Jurkat, Clone E6-1 (cell line): ENCODE measurements at places on chromosomes 12 and 14.

- no peak for DNase-seq
Observed at GRCh38 chr12:128449146-128449894, 182.3 kb downstream of the TMEM132C start.

- no peak for DNase-seq
Observed at GRCh38 chr12:56104815-56105608, 653 bp downstream of the PA2G4 start.

DNA sequence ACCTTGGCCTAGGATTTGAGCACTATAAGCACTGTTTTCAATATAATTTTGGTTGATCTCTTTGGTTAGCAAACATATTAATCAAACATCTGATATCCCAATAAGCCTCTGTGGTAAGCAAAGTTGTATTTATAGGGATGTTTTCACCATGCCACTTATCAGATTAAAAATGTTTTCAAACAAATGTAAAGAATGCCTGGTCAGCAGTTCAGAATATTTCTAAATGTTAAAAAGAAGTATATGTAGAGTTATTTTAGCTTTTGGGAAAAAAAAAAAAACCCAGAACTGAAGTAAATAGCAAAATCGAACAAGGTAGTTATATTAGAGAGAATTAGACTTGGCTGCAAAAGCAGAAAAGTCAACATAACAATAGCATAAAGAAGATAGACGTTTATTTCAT lies 3.9 kb downstream of the NAV3 start:
- DNase-seq = no peak

- DNase-seq = no peak
Observed at GRCh38 chr12:94593822-94594442, 56.4 kb downstream of the TMCC3 start.

DNA sequence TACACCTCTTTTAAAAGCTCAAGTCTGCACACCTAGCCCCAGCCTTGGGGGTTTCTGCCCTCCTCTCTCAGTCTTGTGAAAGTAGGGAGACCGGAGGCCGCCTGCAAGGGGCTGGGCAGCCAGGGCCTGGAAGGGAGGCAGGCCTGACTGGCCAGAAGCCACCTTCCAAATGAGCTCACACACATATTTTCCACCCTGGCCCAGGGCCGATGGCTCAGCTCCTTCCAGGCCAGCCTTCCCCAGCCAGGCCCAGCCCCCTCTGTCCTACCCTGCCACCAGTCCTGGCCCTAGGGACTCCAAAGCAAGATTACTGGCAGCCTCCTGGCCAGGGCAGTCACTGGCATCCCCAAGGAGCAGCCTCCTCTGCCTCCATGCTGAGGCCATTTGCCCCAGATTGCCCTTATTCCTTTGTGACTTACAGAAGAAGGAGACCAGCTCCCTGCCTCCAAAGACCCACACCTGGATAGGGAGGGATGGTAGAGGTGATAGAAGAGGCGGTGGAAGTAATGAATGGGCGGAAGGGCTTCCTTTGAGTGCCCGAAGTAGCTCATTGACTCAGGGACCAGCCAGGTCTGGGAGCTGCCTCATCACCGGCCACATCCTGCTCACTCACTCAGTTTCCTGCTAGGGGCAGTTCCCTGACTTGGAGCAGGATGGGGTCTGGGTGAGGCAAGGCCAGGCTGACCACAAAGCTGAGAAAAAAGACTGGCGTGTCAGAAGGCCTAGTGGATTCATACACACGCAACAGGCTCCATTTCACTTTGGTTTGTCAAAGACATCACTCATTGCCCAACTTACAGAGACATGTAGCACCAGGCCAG lies 14.8 kb downstream of the MMP14 start:
- DNase-seq = no peak

DNA sequence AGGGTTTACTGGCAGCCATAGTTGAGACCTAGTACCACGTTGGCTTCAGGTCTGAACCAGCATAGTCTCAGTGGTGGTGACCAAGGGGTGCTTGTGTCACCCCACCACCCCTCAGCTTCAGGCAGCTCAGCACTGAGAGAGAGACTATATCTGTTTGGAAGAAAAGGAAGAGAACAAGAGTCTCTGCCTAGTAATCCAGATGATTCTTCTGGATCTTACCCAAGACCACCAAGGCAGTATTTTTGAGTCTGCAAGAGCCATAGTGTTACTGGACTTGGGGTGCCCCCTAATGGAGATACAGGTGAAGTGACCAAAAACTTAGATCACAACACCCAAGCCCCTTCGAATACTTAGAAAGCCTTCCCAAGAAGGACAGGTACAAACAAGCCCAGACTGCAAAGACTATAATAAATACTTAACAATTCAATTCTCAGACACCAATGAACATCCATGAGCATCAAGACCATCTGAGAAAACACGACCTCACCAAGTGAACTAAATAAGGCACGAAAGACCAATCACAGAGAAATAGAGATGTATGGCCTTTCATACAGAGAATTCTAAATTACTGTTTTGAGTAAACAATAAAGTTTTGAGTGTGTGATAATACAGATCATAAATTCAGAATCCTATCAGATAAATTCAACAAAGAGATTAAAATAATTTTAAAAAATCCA lies 107.0 kb downstream of the HELB start:
- peak; percentile 57 for DNase-seq

GRCh38 chr12:92192360-92192759 lies 46.7 kb upstream of the BTG1 start:
- DNase-seq = no peak

GRCh38 chr12:103626498-103626897 lies 39.4 kb downstream of the STAB2 start:
- no peak for DNase-seq

DNA sequence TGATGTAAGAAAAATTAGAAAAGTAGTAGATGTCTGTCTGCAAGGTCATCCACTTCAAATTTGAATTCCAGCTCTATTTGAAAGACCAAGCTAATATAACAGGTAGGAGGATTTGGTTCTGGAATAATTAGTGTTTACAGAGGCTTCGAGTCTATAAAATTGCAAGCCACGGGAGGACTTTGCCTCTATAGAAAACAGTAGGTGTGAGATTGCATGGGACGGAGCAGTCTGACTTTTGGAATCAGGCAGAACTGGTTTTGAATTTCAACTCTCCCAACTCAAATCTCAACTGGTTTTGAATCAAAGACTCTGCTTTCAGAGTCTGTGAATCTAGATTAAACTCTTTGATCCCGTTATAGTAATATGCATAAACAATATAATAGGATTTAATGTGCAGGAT lies 82.4 kb downstream of the PIK3C2G start:
- DNase-seq = no peak

GRCh38 chr12:50790081-50790480 lies 26.2 kb downstream of the ATF1 start:
- no peak for DNase-seq
